ENCODE measurements at places on chromosomes 11 and 22.

- no peak for DNase-seq
Observed at GRCh38 chr11:120816711-120817110, 207.2 kb upstream of the TBCEL start.

- DNase-seq, result no peak
Observed at GRCh38 chr22:36171941-36172340, 11.4 kb upstream of the APOL3 start.

GRCh38 chr11:96203567-96204365, 139.2 kb downstream of the MAML2 start:
- DNase-seq, result peak; percentile 87

- peak; percentile 82 for DNase-seq
Observed at GRCh38 chr22:24894998-24895397, 51.5 kb downstream of the LHFPL7 start.

- no peak for DNase-seq
Observed at GRCh38 chr22:50208939-50209892, 8.4 kb downstream of the SELENOO start.

DNA sequence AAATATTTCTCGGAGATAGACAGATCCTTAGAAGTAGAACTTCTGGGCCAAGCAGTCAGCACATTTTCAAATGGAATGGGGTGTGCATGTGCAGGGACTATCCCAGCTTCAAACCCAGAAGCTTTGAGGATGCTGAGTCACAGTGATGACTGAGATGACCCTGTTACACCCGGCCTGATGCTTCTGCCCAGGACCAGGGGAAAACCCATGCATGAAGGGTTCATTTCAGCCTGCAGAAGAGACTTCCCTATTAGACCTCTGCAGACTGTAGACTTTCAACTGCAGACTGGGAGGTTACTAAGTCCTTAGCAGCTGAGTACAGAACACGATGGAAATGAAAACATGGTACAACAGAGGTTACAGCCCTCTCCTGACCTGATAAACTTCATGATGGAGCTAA, 3.6 kb upstream of the OR2AT4 start:
- no peak for DNase-seq

DNA sequence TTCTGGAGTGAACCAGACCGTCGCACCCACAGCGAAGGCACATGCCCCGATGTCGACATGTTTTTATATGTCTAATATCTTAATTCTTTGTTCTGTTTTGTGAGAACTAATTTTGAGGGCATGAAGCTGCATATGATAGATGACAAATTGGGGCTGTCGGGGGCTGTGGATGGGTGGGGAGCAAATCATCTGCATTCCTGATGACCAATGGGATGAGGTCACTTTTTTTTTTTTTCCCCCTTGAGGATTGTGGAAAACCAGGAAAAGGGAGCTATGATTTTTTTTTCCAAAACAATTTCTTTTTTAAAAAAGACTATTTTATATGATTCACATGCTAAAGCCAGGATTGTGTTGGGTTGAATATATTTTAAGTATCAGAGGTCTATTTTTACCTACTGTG, 49.2 kb upstream of the OR4B1 start:
- DNase-seq, result no peak

- DNase-seq, result no peak
Observed at GRCh38 chr11:1011320-1011698, 25.2 kb downstream of the MUC6 start.

DNA sequence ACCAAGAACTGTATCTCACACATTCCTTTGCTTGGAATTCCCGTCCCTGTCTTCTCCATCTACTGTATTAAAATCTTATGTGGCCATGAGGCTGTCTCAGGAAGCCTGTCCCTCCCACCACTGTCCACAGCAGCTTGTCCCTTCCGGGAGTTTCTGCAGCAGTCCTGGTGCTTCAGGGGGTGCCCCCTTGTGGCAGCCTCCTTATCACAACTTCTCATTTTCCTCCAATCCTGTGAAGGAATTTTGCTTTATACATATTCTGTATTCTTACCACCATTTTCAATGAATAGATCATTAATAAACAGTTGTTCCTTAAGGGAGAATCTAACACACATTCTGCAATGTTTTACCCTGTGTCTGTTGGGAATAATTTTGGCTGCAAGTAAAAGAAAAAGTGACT, 220.4 kb upstream of the RAG2 start:
- peak; percentile 14 for DNase-seq

GRCh38 chr22:42688241-42689211, 32.1 kb downstream of the A4GALT start:
- DNase-seq, result peak; percentile 95

- no peak for DNase-seq
Observed at GRCh38 chr22:35903571-35904335, 124.9 kb downstream of the RBFOX2 start.

- no peak for DNase-seq
Observed at GRCh38 chr22:33780531-33781136, 139.6 kb downstream of the LARGE1 start.

GRCh38 chr11:73869332-73869949, 7.2 kb downstream of the COA4 start:
- no peak for DNase-seq

GRCh38 chr11:107609400-107610218, 18.7 kb downstream of the ELMOD1 start:
- no peak for DNase-seq

GRCh38 chr11:116285026-116285425, 487.8 kb downstream of the BUD13 start:
- DNase-seq, result peak; percentile 46

- peak; percentile 24 for DNase-seq
Observed at GRCh38 chr11:126426106-126426505, 70.6 kb downstream of the ST3GAL4 start.

Measured in NCI-H69 (cell line).